Nephron progenitor cell (in vitro differentiated cells): ENCODE measurements at places on chromosomes 6 and 20.

DNA sequence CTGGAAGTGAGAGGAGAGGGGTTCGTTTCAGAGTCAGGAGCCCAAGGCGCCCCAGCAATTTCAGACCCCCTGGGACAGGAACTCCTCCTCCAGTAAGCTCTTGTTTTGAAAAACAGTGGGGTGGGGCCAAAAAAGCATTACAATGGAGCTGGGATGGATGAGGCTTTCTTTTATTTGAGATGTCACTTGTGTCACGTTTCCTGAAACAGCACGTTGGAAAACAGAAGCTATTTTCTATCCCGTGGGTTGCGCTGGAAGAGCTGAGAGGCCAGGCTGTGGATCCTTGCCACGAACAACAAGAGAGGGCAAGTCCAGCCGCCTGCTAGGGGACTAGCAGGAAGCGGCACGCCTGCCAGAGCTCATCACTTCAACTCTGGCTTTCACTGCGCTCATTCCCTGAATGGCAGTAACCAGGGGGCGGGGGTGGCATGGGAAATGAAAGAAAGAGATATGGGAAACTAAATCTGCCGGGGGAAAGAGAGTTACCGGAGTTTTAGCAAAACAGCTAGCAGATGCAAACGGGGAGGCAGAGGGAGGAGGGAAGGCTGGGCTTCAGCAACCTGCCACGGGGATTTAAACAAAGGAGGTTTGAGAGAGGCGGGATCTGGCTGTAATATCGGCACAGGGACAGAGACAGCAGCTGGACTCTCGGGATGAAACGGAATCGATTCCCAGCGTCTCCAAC is 34.6 kb downstream of the GCNT2 start:
- DNase-seq: peak; percentile 55

GRCh38 chr20:16129411-16129810 is 443.8 kb downstream of the KIF16B start:
- no peak for DNase-seq

DNA sequence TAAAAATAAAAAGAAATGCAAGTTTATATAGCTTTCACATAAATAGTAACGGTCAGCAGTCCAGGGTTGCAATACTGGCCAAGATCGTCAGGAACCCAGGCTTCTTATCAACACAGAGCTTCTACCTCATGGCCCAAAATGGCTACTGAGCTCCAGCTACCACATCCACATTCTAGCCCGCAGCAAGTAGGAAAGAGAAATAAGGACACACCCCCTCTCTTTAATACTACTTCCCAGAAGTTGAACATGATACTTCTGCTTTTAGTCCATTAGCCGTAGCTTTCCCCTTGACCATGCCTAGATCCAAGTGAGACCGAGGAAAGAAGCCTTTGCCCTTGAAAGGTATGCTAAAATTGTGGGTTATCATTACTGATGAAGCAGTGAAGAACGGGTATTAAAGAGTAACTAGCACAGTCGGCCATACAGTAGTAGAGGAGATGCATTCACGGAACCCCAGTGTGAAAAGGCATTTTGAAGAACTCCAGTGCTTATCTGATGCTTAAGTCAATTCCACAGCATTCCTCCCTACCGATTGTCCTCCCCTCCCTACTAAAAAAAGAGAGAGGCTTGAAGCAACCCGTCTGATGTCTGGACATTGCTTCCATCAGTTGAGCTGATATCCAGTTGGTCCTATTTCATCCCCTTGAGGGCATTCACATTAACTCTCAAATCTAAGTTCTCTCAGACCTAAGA is 226.9 kb upstream of the RREB1 start:
- no peak for DNase-seq

DNA sequence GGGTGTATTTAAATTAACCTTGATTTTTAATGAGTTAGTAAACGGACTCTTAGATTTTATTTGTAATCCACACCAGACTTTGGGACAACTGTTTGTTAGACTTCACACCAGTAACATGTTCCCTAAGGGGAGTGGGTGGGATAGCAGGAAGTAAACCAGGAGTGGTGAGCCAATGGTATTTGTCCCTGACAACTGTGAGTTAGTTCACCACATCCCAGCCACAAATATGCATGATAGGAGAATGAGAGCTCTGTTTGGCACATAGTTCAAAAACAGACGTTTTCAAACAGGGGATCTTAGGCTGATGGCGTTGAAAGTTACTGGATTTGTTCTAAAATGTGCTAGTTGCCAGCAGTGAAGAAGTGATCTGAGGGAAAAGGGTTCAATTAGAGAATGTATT is 18.7 kb upstream of the COL10A1 start:
- DNase-seq: no peak

DNA sequence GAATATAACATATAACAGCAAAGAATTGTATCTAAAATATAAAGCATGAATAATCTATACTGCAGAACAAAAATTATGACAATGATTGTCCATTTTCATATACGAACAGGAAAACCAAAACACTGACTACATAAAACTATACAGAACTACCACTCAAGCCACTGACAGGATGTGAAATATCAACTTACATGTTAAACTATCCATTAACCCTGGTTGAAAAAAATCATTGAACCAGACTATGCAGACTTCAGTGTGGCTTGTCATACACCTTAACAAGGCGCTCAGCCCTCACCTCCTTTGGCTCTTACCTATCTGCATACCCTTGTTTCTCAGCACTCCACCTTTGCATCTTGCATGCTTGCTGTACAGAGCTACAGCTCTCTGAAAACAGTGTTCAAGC is 34.9 kb downstream of the ASCC3 start:
- no peak for DNase-seq

DNA sequence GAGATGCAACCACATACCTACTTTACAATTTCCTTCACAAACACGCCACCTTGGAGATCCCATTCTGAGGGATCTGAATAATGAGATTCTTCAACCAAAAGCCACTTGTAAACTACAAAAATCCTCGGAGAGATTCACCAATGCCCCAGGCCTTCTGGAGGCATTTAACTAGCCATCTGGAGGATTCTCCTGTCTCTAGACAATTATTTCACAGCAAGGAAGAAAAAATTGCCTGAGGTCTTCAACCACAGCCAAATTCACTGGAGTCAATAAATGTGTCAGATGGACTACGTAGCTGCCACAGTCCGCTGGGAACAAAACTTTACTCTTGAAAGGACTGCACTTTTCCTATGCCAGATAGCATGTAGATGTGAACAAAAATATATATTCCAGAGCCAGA is 19.0 kb upstream of the DCDC2 start:
- DNase-seq: no peak

GRCh38 chr6:90035047-90035723 is 140.9 kb downstream of the GJA10 start:
- no peak for DNase-seq

DNA sequence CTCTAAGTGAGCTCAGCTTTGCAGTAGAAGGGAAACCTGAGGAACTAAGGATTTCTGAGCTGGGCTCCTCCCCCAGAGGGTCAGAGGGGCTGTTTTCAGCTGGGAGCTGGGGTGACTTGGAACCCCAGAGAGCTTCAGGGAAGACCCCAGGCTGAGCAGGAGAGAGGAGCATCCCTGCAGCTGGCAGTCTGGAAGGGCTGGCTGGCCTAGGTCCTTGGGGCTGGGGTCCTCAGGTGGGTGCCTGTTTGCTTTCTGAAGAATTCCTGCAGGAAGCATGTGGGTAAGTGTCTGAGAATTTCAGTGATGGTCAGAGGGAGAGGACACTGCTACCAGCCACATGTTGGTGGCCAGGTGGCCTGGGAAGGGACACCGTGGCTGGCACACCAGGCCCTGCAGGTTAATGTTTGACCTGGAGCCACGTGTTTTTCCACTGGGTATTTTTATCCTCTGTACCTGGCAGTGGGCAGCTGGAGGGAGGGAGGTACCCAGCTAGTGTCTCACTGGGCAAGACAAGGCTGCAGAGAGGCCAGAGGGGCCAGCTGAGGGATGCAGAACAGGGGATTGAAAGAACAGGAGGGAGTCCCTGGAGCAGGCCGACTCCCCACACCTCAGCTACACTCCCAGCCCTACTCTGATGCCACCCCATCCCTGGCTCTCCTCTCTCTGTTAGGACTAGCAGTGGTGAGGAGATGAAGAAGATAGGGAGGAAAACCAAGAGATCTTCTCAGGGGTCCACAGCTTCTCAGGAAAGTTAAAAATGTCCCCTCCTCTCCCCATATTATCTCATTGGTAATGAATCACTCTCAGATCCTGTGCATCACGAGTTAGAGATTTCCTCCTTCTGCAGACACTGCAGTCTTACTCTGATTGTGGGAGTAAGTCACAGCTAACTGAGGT is 143.6 kb downstream of the VEGFA start:
- no peak for DNase-seq

GRCh38 chr6:5706124-5707033 is 300.3 kb downstream of the NRN1 start:
- DNase-seq: no peak

DNA sequence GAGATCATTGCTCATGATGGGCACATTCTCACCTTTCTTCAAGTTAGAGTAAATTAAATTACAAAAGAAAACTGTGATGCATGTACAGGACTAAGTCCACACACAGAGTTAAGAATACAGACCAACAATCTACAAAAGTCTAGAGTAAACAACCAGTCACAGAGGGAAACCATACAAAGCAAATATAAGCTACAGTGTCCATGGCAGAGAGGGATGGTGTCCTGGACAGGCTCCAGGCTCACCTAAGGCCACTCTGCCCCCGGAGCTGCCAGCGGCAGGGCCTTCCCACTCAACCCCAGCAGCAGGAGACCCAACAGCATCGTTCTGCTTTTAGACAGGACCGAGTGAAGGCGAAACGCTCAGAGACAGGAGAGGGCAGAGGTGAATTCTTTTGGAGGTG is 16.0 kb downstream of the PDE10A start:
- DNase-seq: no peak

- peak; percentile 23 for DNase-seq
Measured at GRCh38 chr6:28336284-28337120, 554 bp upstream of the ZSCAN31 start.

GRCh38 chr20:44637042-44637441 is 14.5 kb downstream of the ADA start:
- no peak for DNase-seq

DNA sequence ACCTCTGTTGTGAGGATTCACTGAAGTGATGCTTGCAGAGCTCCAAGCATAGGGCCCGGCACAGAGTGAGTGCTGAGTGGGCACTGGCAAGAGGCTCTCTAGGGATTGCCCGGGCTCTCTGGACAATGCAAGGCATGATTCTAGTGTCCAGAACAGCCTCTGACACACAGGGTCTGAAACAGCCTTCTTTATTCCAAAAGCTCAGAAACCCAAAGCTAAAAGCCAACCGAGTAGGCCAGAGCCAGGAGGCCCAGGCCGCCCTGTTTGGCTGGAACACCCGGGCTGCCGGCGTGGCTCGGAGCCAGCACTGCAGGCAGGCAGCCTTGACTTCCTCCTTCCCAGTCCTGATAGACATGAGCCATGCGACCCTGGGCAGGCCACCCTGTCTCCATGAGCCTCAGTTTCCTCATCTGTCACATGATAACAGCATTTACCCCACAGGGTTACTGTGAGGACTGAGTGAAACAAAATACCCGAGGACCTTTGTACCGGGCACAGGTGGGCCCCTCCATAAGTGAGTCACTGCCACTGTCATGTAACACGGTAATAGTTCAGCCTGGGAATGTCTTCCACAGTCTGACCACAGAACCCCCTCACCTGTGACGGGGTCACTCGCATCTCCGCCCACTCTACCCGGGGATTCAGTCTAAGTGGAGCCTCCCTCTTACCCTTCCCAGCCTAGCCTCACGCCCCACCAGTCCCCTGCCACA is 51.5 kb downstream of the PTPRT start:
- DNase-seq: no peak

GRCh38 chr6:53547166-53547810 is 2.4 kb upstream of the GCLC start:
- DNase-seq: no peak

DNA sequence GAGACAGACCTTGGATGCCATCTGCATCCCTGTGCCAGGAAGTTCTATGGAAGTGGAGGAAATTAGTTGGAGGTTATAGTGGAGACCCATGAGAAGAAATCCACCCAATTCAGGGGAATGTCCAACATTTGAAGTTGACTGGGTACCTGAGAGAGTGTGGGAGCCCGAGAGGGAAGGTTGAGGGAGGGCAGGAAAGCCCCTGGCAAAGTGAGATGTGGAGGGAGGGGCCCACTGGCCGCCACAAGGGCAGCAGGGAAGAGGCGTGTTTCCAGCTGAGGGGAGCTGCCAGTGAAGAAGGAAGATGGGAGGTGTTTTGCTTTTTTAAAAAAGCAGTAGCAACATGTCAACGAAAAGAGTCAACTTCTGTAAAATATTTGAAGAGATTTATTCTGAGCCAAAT is 16.3 kb upstream of the SERPINB9 start:
- no peak for DNase-seq

DNA sequence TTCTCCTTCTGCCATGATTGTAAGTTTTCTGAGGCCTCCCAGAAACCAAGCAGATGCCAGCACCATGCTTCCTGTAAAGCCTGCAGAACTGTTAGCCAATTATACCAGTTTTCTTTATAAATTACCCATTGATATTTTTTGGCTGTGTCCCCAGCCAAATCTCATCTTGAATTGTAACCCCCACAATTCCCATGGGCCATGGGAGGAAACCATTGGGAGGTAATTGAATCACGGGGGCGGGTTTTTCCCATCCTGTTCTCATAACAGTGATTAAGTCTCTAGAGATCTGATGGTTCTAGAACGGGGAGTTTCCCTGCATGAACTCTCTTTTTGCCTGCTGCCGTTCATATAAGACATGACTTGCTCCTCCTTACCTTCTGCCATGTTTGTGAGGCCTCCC is 788.5 kb downstream of the C6orf118 start:
- DNase-seq: no peak

DNA sequence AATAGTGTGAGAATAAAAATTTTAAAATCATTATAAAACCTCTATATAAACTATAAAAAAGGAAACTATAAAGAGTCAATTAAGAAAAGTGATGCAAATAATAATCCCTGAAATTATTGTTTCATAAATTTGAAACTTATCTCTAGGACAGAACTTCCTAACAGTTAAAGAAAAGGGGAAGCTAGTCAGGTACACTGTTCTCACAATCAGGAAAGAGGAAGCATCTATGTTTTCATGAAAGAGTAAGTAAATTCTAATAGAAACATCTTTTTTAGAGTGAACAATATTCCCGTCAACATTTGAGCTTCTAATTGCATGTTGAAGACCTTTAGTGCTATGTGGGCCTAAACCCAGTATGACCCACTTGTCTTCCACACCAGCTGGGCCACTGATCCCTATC is 1.2 kb upstream of the ADGRF1 start:
- DNase-seq: no peak

DNA sequence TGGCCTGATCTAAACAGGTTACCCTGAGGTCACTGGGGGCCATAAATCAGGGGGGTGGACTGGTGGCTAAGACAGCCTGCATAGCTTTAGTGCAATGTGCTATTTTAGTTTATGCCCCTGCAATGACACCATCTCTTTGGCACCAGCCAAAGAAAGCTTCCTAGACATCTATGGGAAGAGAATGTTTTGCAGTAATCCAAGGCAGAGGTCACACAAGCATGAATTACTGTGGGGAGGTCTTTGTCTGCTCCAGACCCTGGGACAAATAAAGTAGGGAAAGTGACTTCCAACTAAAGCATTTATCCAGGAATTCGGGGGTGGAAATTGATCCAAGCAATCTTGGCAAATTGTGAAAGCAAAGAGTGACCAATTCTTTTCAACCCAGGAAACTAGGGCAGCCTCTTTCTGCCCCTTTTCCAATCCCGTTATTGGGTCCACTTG is 5.3 kb downstream of the RIPOR2 start:
- DNase-seq: peak; percentile 77
